GM13977 (cell line): ENCODE measurements at places on chromosomes 7 and 10.

GRCh38 chr10:122326385-122326784 lies 48.1 kb upstream of the PLEKHA1 start:
- DNase-seq, result no peak

DNA sequence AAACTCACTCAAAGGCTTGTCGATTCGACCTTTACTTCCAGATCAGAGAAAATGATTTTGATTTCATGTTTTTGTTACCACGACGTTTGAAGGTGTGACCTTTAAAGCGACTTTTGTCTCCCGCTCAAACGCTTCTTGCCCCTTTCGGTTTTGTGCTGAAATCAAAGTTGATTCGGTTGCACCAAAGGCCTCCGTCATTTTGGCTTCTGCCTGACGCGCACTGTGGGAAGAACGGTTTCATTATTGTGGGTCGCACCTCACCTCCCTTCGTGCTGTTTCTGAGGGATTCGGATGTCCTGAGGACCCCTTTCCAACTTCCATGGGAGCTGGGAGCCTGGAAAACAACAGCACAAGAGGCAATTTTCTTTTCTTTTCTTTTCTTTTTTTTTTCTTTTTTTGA lies 176.9 kb downstream of the DNAJB6 start:
- DNase-seq, result no peak

DNA sequence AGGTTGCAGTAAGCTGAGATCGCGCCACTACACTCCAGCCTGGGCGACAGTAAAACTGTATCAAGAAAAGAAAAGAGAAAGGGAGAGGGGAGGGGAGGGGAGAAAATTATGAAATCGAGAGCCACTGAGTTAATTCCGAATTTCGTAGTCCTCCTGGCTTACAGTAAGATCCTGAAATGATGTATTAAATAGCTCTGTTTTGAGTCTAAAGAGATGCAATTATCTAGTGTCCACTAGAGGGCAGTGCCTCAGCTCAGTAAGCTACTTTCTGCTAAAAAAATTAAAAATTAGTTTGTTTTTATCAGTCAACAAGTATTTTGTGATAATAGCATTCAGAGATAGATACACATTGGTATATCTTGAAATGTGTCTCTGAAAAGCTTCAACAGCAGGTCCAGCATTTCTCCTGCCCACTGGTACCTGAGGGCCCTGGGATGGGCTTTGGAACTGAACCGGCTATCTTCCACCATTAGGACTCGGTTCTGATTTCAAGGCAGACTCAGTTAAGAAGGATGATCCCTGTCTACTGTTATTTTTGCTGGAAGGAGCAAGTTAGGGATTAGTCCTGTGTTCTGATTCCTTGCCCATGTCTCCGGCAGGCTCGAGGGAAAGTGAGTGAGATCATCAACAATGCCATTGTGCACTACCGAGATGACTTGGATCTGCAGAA lies 19.5 kb downstream of the TSPAN33 start:
- peak; percentile 60 for DNase-seq

- DNase-seq, result no peak
Measured at GRCh38 chr10:32877915-32878314, 80.1 kb downstream of the ITGB1 start.

DNA sequence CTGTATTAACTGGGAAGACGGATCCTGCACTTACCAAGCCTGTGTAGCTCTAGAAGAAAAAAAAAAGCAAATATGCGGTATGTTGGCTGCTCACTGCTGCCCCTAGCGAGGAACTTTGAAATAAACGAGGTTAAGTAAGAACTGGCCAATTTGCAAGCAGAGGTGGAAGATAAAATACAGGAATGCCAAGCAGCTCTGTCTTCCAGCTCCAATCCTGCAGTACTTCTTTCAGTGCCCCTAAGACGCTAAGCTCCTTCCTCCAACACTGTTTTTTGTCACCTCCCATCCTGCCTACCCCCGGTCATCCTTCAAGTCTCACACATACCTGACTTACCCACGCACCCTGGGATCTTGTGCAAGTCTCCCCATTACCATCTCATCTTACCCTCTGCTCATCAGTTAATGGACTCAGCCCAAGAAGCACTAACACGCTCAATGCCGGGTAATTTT lies 809 bp downstream of the C10orf143 start:
- peak; percentile 70 for DNase-seq

GRCh38 chr10:43865265-43866135 lies 216.8 kb upstream of the ZNF32 start:
- no peak for DNase-seq

DNA sequence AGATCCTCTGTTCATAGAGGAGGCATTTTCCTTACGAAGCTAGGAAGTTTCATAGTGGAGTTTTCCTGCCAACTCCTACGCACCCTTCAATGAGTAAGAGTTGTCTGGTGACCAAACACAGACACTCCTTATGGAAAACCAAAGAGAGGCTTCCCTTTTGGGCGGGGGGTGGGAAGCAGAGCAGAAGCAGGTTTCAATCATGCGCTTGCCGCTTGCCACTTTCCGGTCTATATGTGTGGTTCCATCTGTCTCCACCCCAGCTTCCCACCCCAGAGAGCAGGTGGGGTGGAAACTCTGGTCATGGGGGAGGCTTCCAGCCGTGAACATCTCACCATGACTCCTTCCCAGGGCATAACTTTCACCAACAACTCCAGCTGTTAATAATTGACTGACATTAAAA lies 68.8 kb upstream of the GRB10 start:
- DNase-seq, result no peak

DNA sequence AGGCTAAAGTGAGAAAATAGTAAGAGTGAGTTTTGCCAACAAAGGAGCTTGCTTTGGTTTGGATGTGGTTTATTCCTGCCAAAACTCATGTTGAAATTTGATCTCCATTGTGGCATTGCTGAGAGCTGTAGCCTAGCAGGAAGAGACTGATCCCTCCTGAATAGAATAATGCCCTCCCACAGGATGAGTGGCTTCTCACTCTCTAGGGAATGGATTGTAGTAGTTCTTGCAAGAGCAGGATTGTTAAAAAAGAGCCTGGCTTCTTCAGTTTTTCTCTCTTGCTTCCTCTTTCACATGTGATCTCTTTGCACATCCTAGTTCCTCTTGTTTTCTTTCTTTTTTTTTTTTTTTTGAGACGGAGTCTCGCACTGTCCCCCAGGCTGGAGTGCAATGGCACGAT lies 34.4 kb downstream of the ASAH2 start:
- no peak for DNase-seq

GRCh38 chr10:29740981-29741545 lies 106.3 kb upstream of the SVIL start:
- no peak for DNase-seq
